Effector memory CD4-positive, alpha-beta T cell (primary cell): ENCODE measurements at places on chromosomes 5 and 9.

DNA sequence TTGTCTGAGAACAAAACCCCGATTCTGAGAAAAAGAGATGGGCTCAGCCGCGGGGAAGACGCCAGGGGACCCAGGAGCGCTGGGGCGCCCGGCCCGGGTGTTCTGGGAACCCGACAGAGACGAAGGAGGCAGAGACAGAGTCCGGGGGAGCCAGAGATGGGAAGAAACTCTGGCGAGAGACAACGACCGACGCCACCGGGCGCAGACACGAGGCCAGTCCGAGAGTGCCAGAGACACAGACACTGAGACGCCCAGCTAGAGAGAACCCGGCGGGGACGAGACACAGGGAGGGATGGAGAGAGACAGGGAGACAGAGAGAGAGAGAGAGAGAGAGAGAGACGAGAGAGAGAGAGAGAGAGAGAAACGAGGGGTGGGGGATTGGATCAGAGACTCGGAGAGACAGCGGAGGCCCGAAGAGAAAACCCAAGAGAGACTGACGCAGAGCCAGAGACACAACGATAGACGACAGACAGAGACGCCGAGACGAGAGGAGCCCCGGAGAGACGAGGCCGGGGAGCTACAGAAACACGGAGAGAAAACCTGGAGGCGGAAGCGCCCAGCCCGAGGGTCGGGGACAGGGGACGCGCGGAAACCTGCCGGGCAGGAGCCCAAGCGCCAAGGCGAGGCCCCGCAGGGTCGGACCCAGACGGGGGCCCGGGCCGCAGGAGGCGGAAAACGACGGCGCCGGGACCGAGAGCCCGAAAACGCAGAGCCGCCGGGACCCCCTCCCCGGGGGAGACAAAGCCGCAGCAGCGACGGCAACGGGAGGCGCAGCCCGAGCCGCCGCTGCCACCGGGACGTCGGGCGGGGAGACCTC lies 3.3 kb downstream of the NR5A1 start:
- DNase-seq = no peak

- DNase-seq = no peak
These were observed 30.6 kb downstream of the RGMB start for GRCh38 chr5:98804066-98804465.

GRCh38 chr5:121968910-121969607 lies 7.3 kb downstream of the SRFBP1 start:
- DNase-seq = no peak

- DNase-seq = no peak
These were observed 104.4 kb downstream of the ARHGAP26 start for GRCh38 chr5:142874540-142874939.
